ENCODE measurements at places on chromosomes 11 and 22. TPM values are rescaled to one million over a fixed set of nuclear protein-coding genes. Genes with fewer than 3 reads are reported as not detected.

Gene ZP1
- not detected for polyA plus RNA-seq

Gene HPS5
- 22.9 TPM for polyA plus RNA-seq

Gene TEX12
- not detected for polyA plus RNA-seq

Gene C11orf65
- 3.1 TPM for polyA plus RNA-seq

Gene CSKMT
- polyA plus RNA-seq = 4.3 TPM

GRCh38 chr11:109821511-109821910 lies 271.7 kb upstream of the ZC3H12C start:
- no peak for DNase-seq

DNA sequence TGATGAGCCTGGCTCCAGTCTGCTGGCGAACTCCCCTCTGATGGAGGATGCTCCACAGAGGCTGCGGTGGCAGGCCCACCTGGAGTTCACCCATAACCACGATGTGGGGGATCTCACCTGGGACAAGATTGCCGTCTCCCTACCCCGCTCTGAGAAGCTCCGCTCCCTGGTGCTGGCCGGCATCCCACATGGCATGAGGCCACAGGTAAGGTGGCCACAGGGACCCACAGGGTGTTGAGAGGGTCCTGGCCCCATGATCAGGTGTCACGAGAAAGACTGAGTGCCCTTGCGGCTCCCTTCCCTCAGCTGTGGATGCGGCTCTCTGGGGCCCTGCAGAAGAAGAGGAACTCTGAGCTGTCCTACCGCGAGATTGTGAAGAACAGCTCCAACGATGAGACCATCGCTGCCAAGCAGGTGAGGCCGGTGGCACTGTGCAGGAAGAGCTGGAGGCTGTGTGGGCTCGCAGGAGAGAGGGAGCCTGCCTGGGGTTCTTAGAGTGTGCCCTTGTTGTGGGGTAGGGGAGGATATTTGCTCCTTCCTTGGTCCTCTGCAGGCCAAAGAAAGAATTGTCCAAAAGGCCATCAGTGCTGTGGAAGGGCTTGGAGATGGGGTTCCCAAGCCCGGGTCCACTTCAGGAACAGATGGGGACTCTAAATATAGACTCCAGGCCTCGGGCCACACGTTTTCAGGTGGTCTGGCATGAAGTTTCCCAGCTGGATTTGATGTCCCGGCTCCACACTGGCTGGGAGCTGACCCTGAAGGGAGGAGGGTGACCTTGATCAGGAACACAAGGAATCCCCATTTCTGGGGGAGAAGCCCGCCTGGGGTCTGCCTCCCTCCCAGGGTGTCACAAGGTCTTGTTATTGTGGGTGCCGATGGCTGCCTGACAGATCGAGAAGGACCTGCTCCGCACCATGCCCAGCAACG lies 34.1 kb downstream of the SGSM3 start:
- no peak for DNase-seq

GRCh38 chr11:32464078-32464477 lies 28.7 kb upstream of the WT1 start:
- no peak for DNase-seq

Data from right renal cortex interstitium (tissue), 3 donors.